ENCODE measurements at places on chromosomes 6 and 20.
A peak's percentile ranks its signal among the peaks of the same experiment; 100 is the strongest.

DNA sequence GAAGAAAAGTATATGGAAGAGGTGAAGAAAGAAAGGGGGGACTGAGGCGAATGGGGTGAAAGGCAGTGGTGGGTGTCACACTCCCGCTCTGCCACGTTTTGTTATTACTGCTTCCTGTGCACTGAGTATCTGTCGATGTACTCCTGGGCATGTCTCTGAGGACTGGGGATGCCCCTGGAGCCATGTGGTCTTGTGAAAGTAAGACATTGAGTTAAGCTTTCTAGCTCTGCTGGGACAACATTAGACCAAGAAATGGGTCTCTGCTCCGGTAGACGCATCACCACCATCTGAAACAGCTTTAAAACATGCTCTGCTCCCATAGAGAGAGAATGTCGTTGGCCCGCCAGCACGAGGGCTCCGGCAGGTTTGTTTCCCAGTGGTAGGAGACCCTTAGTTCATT is 40.0 kb downstream of the IRF4 start:
- DNase-seq, result no peak

GRCh38 chr6:48378884-48379407 is 267.9 kb upstream of the PTCHD4 start:
- no peak for DNase-seq

- no peak for DNase-seq
These were observed 72.6 kb downstream of the TFAP2B start for GRCh38 chr6:50891290-50891689.

DNA sequence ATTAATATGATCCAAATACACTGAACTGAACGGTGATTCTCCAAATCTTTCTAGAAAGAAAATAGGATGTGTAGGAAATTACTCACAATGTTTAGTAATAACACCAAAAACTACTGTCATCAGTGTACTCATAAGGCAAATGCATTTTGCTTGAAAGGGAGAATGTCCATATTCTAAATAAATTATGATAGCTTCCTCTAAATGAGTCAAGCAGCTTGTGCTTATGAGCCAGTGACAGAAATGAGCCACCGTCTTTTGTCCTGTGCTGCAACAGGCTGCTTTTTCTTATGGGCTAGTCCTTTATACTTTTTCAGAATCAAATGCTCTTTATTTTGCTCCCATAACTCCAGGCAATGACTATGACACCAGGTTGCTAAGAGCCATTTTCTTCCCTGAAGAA is 4.5 kb upstream of the ZNF451 start:
- no peak for DNase-seq

DNA sequence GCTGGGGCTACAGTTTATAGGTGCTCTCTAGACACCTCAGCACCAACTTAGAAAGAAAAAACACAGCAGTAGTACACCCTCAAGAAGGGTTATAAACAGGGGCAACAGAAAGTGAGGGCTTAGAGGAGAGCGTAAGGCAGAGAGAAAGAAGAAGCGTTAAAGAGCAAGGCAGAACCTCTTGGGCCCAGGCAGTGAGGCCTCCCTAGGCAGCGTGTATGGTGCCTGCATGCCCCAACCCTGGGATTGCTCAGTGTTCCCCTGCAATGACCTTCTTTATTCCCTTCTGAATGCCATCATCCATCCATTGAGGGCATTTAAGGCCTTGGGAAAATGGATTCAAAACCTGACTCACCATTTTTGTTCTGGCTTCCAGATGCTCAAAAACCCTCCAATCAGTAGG is 130.0 kb upstream of the ARG1 start:
- no peak for DNase-seq

DNA sequence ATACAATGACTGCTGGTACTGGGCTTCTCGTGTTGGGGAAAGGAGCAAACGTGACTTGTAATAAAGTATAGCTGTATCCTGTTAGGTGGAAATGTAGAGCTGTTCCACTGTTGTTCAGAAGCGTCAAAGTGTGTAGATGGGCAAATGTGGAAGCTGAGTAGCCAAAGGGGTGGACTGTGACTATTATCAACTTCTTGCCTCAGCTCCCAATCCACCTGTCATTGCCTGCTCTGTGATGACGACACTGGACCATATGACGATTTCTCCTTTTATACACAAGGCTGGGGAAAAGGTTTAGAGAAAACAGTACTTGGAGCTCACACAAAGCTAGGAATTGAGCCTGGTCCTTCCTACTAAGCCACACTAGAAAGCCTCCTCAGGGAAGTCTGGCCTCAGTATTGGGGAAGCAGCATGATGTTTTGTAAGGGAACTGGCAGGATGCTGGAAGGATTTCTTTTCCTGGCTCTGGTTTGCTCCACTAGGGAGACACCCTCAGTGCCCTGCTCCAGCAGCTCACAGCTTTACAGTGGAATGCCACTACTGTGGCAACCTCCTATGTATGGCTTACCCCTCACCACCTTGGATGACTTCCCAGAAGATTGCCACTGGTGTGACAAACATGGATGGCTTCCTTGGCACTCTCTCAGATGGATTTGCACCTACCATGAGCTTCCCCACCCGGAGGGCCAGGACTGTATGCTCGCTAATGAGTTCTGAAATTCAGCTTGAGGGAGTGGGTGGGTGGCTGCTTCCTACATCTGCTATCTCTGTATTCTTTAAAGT is 20.0 kb downstream of the CD164 start:
- no peak for DNase-seq

DNA sequence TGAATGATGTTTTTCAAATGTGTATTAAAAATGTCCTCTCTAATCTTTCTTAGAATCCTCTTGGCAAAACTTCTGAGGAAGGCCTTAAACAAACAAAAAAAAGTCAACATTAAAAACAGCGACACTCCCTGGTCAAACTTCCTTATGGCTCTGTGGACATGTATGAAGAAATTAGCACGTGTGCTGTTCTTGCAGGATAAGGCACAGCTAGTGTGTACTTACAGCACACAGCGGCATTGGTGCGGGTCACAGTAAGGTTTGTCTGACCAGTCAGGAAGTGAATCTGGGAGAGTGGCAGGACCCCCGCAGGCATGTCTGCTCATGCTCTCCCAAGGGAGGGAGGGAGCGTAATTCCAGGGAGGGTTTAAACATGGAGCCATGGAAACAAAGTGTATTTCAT is 38.8 kb downstream of the SLC22A1 start:
- no peak for DNase-seq

GRCh38 chr6:149108038-149108748 is 209.3 kb upstream of the TAB2 start:
- peak; percentile 72 for DNase-seq

- no peak for DNase-seq
These were observed 27.3 kb downstream of the SLC2A4RG start for GRCh38 chr20:63766695-63767426.

- no peak for DNase-seq
These were observed 19.5 kb upstream of the SLC22A7 start for GRCh38 chr6:43278524-43279078.

DNA sequence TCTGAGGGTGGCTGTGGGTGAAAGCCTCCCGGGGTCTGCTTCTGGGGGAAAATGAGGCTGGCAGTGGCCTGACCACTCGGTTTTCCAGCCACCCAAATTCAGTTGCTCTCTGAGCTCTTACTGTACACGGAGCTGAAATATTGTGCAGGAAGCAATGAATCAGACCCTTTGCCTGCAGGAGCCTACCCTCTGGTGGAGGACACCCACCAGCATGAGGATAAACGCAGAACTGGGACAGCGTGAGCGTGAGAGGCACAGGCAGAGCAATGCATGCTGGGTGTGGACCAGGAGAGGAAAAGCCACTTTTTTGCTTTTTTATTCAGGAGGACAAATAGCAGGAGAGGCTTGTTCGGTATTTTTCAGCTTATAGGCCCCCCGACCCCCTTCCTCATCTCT is 298.0 kb downstream of the QKI start:
- DNase-seq, result peak; percentile 40

DNA sequence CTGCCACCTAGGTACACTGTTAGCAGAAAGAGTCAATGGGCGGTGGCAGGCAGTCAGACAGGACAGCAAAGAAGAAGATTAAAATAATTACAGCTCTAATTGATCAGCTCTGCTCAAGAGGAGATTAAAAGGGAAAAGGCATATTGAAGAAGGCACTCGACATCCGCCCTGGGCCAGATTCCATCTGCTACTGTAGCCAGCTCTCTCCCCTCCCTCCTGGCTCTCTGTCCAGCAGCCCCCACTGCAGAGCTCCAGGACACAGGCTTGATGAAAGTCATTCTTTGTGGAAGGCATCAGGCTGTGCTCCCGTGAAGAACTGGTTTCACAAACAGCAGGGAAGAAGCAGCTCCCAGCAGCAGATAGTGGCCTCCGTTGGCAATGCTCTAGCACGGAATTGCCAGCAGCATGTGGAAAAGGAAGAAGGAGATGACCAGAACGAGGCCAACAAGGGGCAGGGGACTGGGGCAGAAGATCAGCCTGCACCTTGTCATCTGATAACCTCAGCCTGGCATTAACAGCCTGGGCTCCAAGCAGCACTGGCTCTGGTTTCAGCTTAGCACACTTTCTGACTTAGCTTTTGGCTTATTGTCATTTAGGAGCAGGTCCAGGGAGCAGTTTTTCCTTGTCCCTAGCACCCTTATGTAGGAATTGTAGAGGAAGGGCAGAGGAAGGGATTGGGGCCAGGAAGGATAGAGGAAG is 465.9 kb downstream of the KIF16B start:
- no peak for DNase-seq

- DNase-seq, result no peak
These were observed 527 bp downstream of the NFKBIL1 start for GRCh38 chr6:31547727-31548543.

DNA sequence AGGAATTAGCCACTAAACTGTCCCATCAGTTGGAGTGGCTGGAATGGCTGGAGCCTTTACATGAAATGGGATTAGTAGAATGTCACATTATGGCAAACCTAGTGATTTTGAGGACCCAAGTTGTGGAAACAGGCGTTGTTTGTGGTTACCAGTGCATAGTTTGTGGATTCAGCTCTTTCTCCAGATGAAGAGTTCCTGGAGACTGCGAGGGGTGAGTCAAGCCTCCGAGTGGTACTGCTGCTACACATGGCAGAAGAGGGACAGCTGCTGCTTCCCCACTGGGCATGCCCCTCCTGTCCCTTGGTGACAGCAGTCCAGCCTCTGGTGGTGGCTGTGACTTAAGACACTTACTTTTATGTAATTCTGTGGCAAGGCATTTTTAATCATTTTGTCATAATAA is 94.2 kb upstream of the SCP2D1 start:
- DNase-seq, result no peak

DNA sequence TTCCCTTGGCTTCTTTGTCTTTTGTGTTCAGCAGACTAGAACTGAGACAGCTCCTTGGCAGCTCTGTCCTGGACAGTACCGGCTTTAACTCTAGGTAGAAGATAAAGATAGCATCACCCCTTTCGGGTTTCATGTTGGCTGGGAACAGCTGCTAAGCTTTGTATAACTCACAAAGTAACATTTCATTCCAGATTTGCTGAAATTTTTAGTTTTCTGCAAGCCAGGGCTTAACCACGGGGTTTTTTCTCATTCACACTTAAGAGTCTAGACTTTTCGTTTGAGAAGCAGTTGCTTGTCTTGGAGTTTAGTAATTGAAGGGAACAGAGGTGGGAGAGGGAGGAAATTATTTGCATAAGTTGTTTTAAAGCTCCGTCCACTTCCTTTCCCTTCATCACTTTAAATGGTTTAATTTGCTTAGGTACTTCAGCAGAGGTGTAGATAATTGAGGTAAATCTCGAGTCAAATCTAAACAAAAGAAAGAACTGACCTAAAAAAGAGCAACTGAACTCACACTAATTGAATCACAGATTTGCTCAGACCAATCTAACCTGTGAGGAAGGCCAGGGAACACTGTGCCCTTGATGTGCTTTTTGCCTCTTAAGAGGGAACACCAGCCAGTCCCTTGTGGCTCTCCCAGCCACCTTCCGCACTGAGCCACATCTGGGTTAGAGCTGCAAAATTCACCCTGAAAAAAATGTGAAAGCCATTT is 48.3 kb downstream of the RREB1 start:
- DNase-seq, result no peak

GRCh38 chr6:46490425-46491200 is 636 bp downstream of the RCAN2 start:
- no peak for DNase-seq

DNA sequence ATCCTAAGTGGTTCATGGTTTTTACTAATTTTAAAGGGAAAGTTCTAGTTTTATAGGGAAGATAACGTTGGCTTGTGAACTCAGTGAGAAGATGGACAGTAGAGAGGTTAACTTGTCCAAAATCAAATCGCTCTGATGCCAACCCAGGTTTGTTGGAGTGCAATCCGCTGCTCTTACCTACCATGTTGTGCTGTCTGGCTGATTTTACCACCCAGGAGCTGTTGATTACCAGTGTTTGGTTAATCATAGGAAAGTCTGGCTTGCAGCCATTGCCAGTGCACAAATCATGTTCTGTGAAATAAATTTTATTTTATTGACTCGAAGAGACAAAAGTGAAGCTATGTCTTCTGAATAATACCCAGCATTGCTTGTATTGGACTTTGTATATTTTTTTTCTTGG is 92.4 kb downstream of the PLCB4 start:
- no peak for DNase-seq

- DNase-seq, result peak; percentile 27
These were observed 54.4 kb upstream of the ZNF337 start for GRCh38 chr20:25750765-25751696.

GRCh38 chr6:7132398-7133035 is 24.8 kb downstream of the RREB1 start:
- DNase-seq, result no peak

DNA sequence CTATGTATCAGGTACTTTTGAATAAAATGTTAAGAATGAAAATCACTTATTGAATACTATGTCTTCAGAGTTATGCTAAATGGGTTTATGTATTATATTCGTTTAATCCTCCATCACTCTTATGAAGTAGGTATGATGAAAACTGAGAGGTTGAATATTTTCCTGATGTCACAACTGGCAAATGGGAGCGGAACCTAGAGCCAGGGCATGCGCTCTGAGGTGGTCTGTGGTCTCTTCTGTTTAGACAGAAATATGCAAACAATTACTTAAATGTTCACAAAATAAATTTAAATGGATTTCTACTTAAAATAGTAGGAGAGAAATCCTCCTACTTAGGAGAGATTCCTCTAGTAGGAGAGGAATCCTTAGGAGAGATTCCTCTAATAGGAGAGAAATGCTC is 21.3 kb upstream of the UTRN start:
- DNase-seq, result no peak

- DNase-seq, result no peak
These were observed 138.7 kb upstream of the SASH1 start for GRCh38 chr6:148203970-148204369.

- no peak for DNase-seq
These were observed 68.4 kb downstream of the SHPRH start for GRCh38 chr6:145895802-145896201.

Measured in hindlimb muscle (tissue), 1 donor.